Astrocyte of the spinal cord (primary cell): ENCODE measurements at places on chromosomes 3 and 15.

DNA sequence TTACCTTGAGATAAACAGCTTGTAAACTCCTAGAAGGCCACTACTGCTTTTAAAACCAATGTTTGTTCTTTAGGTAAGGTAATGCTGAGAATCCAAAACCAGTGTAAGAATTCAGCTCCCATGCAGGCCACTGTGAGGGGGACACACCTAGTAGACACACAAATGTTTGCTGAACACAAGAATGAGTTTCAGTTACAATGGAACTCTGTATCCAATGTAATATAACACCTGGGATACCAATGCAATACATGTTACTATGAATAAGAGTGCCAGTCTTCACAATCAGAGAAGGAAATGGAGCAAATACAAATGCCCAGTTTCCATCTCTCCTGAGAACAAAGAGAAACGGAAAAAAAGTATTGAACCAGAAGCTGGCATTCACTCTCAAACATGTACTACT is 65.9 kb downstream of the IGF2BP2 start:
- DNase-seq, result no peak

DNA sequence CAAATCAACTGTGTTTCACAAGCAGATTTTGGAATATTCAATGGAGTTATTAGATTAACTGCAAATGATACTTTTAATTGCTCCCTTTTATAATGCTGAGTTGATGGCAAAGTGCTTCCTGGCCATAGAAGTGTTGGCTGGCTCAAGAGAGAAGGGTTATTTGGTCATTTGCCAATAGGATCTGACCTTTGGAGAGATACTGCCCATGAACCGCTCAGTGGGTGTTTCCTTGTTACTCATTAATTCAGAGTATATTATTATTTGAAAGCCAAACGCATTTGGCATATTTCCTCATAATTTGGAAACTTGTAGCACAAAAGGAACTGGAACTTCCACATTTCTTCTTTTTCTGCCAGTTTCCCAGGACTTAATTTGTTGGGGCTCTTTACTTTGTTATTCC is 234.7 kb downstream of the CDIN1 start:
- no peak for DNase-seq

- no peak for DNase-seq
Observed at GRCh38 chr3:171256445-171257250, 203.6 kb downstream of the TNIK start.

- DNase-seq, result peak; percentile 90
Observed at GRCh38 chr3:171753665-171754408, 56.4 kb downstream of the PLD1 start.
